ENCODE measurements at places on chromosomes 2 and 18.

GRCh38 chr2:64420677-64421076, 33.3 kb upstream of the LGALSL start:
- H3K4me1 ChIP-seq: no peaks in the 10 kb centered on the region
- H3K27ac ChIP-seq: no peak overlapping the region
- DNase-seq: no peak
- H3K27me3 ChIP-seq: no peaks in the 10 kb centered on the region

- no peak for DNase-seq
- H3K4me1 ChIP-seq: no peaks in the 10 kb centered on the region
- H3K36me3 ChIP-seq: no peaks in the 10 kb centered on the region
- no peak overlapping the region for H3K27ac ChIP-seq
- H3K4me3 ChIP-seq: no peak overlapping the region
- H3K27me3 ChIP-seq: no peaks in the 10 kb centered on the region
Measured at GRCh38 chr2:236826606-236827156, 257.1 kb downstream of the ACKR3 start.

- no peaks in the 10 kb centered on the region for H3K27me3 ChIP-seq
- no peaks in the 10 kb centered on the region for H3K4me1 ChIP-seq
- no peaks in the 10 kb centered on the region for H3K36me3 ChIP-seq
- no peak overlapping the region for H3K4me3 ChIP-seq
- H3K27ac ChIP-seq: no peak overlapping the region
Measured at GRCh38 chr2:216279459-216279858, 92.8 kb downstream of the MARCHF4 start.

- no peaks in the 10 kb centered on the region for H3K36me3 ChIP-seq
- no peak overlapping the region for H3K4me3 ChIP-seq
- no peaks in the 10 kb centered on the region for H3K4me1 ChIP-seq
- no peak for DNase-seq
- H3K27me3 ChIP-seq: no peaks in the 10 kb centered on the region
Measured at GRCh38 chr2:47950340-47951301, 44.3 kb upstream of the FBXO11 start.

- H3K36me3 ChIP-seq: no peaks in the 10 kb centered on the region
- no peak for DNase-seq
- H3K4me3 ChIP-seq: no peak overlapping the region
- no peaks in the 10 kb centered on the region for H3K27me3 ChIP-seq
- H3K4me1 ChIP-seq: peaks cover 21% of the 10 kb centered on the region
- H3K27ac ChIP-seq: peak overlapping the region; percentile 6
Measured at GRCh38 chr2:189658306-189659212, 2.7 kb upstream of the ASNSD1 start.

- no peaks in the 10 kb centered on the region for H3K4me1 ChIP-seq
- H3K4me3 ChIP-seq: no peak overlapping the region
- no peaks in the 10 kb centered on the region for H3K27me3 ChIP-seq
- no peak overlapping the region for H3K27ac ChIP-seq
Measured at GRCh38 chr2:20401489-20401835, 45.4 kb upstream of the RHOB start.

GRCh38 chr2:204913854-204914464, 368.7 kb downstream of the PARD3B start:
- no peak overlapping the region for H3K4me3 ChIP-seq
- H3K27ac ChIP-seq: no peak overlapping the region
- no peaks in the 10 kb centered on the region for H3K27me3 ChIP-seq
- H3K36me3 ChIP-seq: no peaks in the 10 kb centered on the region
- DNase-seq: no peak
- H3K4me1 ChIP-seq: no peaks in the 10 kb centered on the region

GRCh38 chr2:6896930-6897759, 19.6 kb downstream of the RSAD2 start:
- H3K36me3 ChIP-seq: peaks cover 20% of the 10 kb centered on the region
- no peak for DNase-seq
- no peaks in the 10 kb centered on the region for H3K4me1 ChIP-seq
- H3K4me3 ChIP-seq: no peak overlapping the region

DNA sequence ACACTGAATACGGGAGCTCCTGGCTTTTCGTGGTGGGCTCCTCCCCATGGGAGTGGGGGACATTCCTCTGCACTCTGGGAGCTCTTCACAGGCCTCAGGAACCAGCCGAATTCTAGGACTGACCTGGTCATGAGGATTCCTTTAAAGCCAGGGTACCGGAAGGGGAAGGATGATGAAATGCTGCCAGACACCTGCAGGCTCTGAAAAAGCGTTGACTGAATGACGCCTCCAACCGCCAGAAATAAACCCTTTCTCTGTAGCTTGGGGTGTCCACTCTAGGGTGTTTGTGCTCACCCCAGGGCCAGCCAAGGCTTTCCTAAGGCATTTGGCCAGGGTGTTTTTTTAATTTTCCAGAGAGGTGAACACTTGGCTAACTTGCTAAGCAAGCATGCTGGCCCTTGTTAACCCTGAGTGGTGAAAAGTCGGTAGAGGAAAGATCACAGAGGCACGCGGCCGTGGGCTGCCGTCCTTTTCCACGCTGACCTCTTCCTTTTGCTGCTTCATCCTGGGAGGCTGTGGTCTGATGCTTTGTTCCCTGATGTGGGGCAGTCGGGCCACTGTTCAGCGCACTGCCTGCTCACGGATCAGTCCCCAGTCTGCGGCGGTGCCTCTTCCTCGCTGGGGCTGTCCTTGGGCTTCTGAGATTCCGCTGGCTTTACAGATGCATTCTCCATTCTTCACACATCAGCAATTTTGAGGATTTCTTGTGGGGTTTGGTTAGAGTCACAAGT, 32.0 kb downstream of the IMPA2 start:
- H3K4me3 ChIP-seq: no peak overlapping the region
- H3K36me3 ChIP-seq: peaks cover 43% of the 10 kb centered on the region
- H3K27ac ChIP-seq: peak overlapping the region; percentile 70

GRCh38 chr2:64582774-64583340, 58.7 kb downstream of the AFTPH start:
- DNase-seq: no peak
- no peaks in the 10 kb centered on the region for H3K36me3 ChIP-seq
- no peaks in the 10 kb centered on the region for H3K4me1 ChIP-seq
- no peak overlapping the region for H3K4me3 ChIP-seq
- H3K27me3 ChIP-seq: no peaks in the 10 kb centered on the region

DNA sequence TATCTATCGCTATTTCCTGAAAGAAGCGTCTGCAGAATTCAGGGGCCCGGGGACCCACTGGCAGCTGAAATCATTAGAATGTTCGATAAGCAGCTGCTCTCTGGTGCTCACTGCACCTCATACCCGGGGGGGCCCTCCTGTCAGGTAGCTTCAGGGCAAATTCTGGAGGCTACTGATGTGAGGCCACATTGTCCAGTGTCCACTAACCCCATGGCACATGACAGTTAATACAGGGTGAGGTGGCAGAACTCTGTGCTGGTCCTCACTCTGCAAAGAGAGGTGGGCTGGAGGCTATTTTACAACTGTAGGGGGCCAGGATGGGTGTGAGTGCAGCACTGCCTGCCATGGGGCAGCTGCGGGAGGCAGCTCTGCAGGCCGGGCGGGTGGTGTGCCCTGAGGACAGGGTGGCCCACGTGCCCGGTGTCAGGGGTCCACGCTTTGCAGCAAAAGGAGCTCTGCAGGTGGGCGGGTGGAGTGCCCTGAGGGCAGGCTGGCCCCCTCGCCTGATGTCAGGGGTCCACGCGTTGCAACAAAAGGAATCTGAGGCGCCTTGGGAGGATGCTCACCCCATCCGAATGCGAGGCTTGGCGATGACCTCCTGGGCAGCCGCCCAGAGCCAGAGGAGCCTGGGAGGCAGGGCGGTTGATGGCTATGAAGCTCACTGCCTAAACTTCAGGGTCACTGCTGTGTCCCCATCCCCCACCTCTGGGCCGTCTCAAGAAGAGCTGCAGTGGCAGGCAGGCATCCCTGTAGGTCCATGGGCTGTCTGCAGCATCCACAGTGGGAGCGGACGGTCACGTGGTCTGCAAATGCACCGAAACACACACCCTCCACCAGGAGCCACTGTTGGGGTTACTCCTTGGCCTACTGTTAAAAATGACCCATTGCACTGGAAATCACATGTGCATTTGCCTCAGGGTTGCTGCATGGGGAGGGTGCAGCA, 207.0 kb upstream of the SALL3 start:
- H3K36me3 ChIP-seq: no peaks in the 10 kb centered on the region
- DNase-seq: no peak
- H3K27me3 ChIP-seq: peaks cover 5% of the 10 kb centered on the region
- H3K4me3 ChIP-seq: no peak overlapping the region
- no peak overlapping the region for H3K27ac ChIP-seq
- no peaks in the 10 kb centered on the region for H3K4me1 ChIP-seq

- H3K36me3 ChIP-seq: peaks cover 48% of the 10 kb centered on the region
- DNase-seq: no peak
Measured at GRCh38 chr2:135663148-135663700, 78.4 kb upstream of the UBXN4 start.

DNA sequence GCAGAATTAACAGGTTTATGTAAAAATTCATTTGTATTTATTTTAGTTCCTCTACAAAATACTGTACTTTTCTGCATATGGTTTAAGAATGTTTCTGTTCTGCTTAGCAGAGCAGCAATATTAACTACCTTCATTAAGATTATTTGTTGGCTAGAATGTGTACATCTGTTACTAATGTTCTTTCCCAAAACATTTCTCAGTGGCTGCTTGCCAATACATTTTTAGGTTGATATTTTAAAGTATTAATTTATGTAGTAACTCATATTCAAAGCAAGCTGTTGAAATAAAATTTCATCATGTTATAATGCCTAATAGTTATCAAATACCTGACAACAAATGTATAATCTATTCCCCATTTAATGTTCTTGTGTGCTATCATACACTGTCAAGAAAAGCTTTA, 40.3 kb downstream of the PRKD3 start:
- H3K36me3 ChIP-seq: peaks cover 24% of the 10 kb centered on the region
- no peak for DNase-seq
- no peak overlapping the region for H3K4me3 ChIP-seq
- no peaks in the 10 kb centered on the region for H3K27me3 ChIP-seq
- no peak overlapping the region for H3K27ac ChIP-seq
- no peaks in the 10 kb centered on the region for H3K4me1 ChIP-seq

GRCh38 chr18:59768409-59768808, 71.2 kb upstream of the CCBE1 start:
- DNase-seq: no peak
- H3K27ac ChIP-seq: no peak overlapping the region
- H3K4me1 ChIP-seq: no peaks in the 10 kb centered on the region

DNA sequence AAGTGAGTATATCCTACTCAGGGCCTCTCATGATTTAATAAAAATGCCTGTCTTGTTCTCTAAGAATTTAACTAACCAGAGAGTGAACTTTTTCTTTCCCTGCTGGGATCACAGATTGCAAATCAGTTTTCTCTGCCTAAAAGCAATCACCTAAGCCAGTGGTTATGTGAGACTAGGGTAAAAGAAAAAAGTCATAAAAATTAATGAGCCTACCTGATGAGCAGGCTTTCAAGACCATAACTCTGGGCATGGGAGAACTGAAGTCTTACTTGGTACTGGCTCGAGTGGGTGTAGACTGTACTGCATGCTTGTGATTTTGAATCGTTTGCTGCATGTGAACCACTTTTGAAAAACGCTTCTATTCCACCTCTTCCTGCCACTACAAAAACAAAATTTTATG, 1677.0 kb upstream of the LRRTM1 start:
- no peak overlapping the region for H3K27ac ChIP-seq
- no peak overlapping the region for H3K4me3 ChIP-seq
- no peaks in the 10 kb centered on the region for H3K27me3 ChIP-seq
- no peaks in the 10 kb centered on the region for H3K36me3 ChIP-seq
- DNase-seq: no peak
- no peaks in the 10 kb centered on the region for H3K4me1 ChIP-seq

DNA sequence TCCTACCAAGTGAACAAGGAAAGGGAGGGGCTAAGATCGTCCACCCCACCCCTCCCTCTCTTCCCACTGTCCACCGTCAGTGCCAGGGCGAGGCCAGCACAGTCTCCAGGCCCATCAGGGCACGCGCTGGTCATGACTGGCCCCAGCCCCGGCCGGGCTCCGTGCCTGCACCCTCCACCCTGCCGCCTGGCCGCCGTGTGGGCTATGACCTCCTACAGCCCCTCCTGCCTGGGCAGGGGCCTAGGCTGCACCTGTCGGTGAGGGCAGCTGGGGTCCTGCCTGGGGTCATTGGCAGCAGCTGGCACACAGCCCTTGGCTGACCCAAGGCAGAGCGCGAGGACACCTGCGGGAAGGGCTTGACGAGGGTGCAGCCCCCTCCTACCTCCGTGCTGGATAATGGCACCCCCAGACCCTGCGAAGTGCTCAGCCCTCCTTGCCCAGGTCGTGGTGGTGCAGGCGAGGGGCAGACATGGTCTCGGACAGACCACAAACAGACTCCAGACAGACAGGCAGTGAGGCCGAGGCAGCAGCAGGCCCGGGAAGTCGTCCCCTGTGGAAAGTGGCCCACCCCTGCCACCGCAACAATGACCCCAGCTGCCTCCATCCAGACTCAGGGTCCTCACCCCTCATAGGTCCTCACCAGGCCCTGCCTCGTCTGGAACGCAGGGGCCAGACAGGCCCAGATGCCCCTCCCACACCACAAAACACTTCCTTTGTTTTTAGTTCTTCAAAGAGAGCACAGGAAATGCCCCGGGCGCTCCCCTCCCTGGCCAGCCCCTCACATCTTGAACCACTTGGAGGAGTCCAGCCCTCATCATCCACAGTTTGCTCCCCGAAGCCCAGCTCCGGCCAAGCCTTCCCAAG, 43.1 kb upstream of the GPC1 start:
- no peaks in the 10 kb centered on the region for H3K36me3 ChIP-seq
- H3K4me1 ChIP-seq: peaks cover 8% of the 10 kb centered on the region
- DNase-seq: peak; percentile 5
- H3K4me3 ChIP-seq: no peak overlapping the region
- H3K27me3 ChIP-seq: no peaks in the 10 kb centered on the region
- no peak overlapping the region for H3K27ac ChIP-seq

GRCh38 chr2:169258045-169258601, 104.2 kb downstream of the LRP2 start:
- no peak overlapping the region for H3K27ac ChIP-seq
- no peaks in the 10 kb centered on the region for H3K4me1 ChIP-seq
- no peak overlapping the region for H3K4me3 ChIP-seq
- H3K36me3 ChIP-seq: no peaks in the 10 kb centered on the region

- peak overlapping the region; percentile 68 for H3K27ac ChIP-seq
- H3K27me3 ChIP-seq: no peaks in the 10 kb centered on the region
- no peak overlapping the region for H3K4me3 ChIP-seq
- DNase-seq: no peak
Measured at GRCh38 chr2:200740907-200741306, 70.8 kb upstream of the BZW1 start.
